ENCODE measurements at places on chromosomes 7 and 10. TPM values are rescaled to one million over a fixed set of nuclear protein-coding genes. Genes with fewer than 3 reads are reported as not detected.

DNA sequence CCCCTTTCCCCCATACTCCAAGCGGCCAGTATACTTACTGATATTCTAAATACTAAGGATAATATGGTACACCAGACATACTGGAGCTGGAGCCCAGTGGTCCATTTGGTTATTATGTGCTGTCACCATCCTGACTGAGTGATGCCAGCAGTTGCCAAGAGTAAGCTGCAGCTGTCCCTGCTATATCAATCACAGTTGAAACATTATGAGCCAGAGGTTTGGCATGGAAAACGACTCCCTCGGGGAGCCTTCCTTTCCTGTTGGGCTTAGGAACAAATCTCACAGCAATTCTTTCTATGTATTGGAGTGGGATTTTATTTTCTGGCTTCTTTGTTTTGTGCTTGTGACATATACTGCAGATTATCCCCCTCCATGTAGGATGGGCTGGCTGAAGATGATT lies 32.6 kb downstream of the STRIP2 start:
- no peak for DNase-seq

DNA sequence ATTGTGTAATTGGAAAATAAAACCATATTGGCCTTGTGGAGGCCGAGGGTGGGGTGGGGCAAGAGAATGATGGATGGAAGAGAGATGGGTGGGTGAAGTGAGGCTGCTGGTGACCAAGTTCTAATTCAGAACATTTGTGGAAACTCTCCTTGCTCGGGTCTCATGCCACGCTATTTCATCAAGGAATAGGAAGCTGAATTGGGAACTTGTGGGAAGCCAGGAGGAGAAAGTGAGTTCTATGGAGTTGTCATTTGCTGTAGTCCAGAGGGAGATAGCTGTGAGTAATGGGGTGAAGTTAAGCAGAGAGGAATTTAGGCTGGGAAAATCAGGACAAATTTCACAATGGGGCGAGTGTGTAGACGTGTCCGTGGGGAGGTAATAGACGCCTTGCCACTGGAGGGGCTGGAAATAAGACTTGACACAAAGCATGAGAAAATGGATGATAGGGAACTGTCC lies 339.2 kb downstream of the LRMDA start:
- no peak for DNase-seq

GRCh38 chr7:2800931-2801688 lies 43.0 kb downstream of the GNA12 start:
- DNase-seq = no peak

DNA sequence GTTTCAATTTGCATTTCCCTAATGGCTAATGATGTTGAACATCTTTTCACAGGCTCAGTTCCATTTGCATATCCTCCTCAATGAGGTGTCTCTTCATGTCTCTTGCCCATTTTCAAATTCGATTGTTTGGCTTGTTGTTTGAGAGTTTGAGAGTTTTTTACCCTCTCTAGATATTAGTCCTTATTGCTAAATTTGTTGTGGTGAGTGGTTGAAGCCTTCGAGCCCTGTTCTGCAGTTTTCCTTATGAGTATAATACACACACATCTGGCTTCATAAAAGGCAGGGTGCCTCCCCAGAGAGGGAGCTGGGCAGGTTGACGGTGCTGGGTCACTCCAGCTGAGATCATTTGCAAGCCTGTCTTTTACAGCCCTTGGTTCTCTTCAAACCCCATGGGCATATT lies 65.1 kb downstream of the RGS10 start:
- DNase-seq = no peak

GRCh38 chr7:36287371-36288241 lies 102.1 kb upstream of the ANLN start:
- DNase-seq = no peak

GRCh38 chr10:123906884-123907652 lies 15.5 kb upstream of the CPXM2 start:
- DNase-seq = no peak

ZNF365 gene
- polyA plus RNA-seq = 0.48 TPM

PTPN20 gene
- 7.3 TPM for polyA plus RNA-seq

CNPY1 gene
- not detected for polyA plus RNA-seq

Measured in left kidney (tissue), 8 donors.